ENCODE measurements at places on chromosomes 4 and X. TPM values are rescaled to one million over a fixed set of nuclear protein-coding genes. Genes with fewer than 3 reads are reported as not detected.
A peak's percentile ranks its signal among the peaks of the same experiment; 100 is the strongest.

GRCh38 chr4:33085709-33086108, 2365.5 kb downstream of the PCDH7 start:
- DNase-seq = no peak

DNA sequence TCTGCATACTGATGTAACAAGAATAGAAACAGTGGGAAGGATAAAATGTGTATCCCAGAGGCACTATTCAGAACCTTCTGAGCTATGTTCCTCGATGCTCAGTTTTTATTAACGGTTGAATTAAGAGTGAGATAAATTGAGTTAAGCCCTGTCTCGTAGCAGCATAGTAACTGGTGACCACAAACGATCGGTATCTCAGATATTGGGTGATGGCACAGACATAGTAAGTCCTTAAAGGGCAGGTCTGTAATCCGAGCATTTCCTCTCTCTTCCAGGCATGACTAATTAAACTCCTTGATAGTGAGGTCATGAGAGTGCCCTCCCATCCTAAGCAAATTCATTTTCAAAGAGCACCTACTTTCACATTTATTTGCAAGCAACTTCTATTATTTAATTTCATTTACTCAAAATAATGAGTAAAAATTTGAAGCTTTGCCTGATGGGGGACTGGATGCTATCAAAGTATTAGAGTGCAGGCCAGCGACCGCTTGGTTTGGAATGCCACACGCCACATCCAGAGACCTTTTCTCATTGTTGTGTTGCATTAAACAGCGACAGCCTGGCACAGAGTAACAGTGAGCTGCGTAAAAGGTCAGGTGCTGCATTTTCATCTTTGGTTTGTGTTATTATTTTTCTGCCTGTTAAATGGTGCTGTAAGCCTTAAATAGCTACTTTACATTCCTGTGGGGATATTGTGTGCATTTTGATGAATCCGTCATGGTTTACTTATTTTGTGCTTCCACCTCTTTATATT, 101.9 kb downstream of the PCDH7 start:
- DNase-seq = no peak

DNA sequence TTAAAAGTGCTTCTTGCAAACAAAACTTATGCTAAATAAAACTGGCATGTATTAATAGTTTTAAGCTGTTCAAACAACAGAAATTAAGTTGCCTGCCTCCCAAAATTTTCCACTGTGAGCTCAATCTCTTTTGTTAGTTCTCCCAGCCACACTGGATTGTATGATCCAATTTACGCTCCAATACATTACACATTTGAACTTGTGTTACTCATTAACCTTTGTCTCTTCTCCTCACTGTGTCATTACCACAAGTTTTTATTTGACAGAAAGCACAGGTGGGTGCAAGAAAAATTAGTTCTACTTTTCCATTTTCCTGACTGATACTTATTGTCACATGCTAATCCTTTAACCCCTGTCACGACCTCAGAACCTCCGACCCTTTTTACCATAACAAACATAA, 55.5 kb downstream of the SHISA3 start:
- DNase-seq = no peak

GRCh38 chr4:103887191-103887590, 167.4 kb upstream of the TACR3 start:
- no peak for DNase-seq

- no peak for DNase-seq
Measured at GRCh38 chrX:102985192-102985591, 48.1 kb downstream of the RAB40AL start.

DNA sequence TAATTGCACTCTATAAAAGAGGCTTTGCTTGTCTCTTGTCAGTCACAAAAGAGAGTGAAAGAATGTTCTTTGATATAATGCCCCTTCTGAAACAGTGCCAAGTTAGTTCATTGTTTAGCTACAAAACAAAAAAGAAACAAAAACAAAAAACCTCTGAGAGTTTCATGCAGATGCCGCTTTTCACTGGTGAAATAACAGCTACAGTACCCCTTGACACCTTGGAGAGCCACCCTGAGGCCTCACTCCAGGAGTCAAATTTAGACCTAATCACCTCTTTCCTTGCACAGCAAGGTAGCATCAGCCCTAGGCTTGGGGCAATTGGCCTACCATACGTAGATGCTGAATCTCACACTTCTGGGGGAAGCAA, 185.2 kb downstream of the UNC5C start:
- DNase-seq = no peak

DNA sequence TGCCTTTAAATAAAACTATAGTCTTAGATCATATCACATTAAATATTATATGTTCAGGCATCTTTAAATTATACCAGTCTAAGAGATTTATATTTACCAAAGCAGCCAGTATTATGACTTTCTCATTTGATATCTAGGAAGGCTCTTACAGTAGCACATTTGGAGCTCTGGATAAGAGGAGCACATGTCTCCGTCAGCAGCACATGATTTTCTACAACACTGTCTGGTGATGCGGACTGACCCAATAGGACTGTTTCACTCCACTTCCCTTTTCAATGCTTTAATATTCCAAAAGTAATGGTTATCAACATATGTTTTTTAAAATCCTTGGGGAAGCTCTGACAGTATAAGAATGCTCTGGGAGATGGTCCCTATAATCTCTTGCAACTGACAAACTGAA, 61.5 kb downstream of the HAUS3 start:
- no peak for DNase-seq

DNA sequence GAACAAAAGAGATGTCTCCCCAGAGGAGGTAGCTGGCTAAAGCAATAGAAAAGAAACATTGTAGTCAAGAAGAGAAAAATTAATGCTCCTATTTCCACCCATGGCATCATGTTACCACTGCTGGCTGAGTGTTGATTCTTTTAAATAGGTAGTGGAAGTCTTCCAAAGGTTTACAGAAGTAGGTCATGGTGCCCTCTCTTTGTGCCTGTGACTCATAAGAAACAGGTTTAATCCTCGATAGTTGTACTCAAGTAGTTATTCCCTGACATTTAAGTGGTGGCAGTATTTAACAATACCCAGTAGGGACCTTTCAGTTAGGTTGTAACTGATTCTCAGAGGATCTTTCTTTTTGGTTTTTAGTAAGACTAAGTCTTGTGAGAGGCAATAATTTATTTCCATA, 247.8 kb downstream of the TEX13A start:
- DNase-seq = no peak

DNA sequence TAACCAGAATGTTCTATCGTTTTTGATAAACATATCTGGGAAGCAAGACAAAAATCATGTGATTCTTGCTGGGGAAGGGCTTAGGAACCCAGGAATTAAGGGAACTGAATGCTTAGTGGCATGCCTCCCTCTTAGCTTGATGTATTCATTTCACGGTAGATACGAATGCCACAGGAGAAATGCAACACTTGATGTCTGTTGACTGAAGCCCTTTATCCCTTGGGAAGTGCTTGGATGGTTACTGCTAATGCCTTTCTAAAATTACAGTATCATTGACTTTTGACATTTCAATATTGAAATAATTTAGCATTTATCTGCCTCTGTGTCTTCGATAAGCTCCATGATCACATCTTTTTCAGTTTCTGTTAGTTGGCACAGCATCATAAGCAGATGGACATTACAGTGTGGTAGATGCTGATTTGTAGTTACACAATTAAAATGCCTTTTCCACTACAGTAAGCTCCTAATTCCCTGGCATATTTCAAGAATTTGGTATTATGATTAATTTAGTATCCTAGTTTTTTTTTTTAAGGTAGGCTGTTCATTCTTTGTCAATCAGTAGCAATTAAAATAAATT, 226.7 kb downstream of the ARHGAP10 start:
- no peak for DNase-seq

DNA sequence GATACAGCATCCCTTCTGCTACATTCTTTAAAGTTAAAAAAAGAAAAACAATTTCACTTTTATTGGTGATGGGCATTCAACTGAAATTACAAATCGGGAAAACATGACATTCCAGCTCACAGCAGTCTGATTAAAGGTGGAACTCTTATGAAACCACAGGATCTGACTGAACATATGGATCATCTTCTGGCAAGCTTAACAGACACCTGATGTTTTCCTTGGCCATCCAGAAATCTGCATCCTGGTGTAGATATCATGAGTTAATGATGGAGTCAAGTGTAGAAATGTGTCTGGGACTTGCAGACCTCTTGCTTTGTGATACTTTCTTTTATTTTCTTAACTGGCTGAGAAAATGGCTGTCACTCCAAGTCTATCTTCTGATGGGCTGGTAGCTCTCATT, 167.9 kb downstream of the CBR4 start:
- DNase-seq = no peak

DNA sequence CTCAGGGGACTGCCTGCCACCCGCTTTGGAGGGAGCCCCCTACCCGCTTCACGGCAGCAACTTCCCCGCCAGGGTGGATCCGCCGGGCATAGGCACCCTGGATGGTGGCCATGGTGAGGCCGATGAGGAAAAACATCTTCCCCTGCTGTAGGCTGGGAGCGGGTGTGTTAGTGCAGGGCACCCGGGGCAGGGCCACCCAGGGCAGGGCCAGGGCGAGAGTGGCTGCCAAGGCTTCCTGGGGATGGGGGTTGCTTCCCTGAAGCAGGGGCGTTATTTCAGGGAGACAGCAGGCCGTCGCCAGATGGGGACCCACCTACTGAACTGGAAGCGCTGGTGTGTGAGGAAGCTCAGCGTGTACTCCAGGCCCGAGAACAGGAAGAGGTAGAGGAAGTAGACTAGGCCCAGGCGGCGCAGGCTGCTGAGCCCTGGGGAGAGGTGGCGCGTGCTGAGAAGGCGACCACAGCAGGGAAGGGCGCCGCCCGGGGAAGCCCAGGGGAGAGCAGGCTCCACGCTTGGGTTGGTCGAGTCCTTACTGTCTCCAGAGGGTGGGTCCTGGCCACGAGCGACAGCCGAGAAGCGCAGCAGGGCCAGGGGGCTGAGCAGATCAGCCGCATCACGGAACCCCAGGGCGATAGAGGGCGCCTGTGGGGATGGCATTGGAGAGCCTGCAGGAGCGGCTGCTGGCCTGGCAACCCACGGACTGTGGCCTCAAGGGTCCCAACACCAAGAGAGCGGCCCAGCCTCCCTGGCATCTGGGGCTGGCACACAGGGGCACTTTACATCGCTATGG, 31.5 kb downstream of the NOP14 start:
- DNase-seq = peak; percentile 40

- no peak for DNase-seq
Measured at GRCh38 chrX:71533516-71533850, 579 bp downstream of the OGT start.

- no peak for DNase-seq
Measured at GRCh38 chrX:137425986-137426385, 139.9 kb upstream of the ZIC3 start.

DNA sequence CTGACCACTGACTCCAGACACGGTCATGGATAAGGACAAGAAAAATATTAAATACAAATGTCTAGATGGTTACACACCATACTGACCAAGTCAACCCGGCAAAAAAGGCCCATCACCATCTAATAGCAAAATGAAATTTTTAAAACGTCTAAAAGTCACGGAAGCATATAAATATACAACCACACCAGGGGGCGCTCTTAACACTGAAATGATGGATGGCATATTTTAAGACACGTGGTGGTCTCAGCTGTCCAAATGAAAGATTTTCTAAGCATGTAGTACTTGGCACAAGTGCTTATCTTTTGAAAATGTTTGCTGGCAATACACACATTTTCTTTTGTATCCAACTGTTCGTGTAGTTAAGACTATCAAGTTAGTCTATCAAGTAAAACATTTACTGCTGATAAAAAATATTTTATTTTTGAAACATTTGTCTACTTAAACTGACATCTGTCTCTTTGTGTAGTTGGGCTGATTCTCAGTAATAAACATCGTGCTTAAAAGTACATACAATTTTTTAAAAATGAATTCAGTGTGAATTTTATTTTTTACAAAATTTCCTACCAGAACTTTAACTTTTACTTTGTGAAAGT, 64.6 kb downstream of the COX7B2 start:
- DNase-seq = peak; percentile 64

GRCh38 chr4:34615315-34615714, 1629.0 kb downstream of the ARAP2 start:
- DNase-seq = no peak

GRCh38 chr4:115485402-115485801, 372.0 kb upstream of the NDST4 start:
- no peak for DNase-seq

- DNase-seq = no peak
Measured at GRCh38 chr4:58301376-58301999, 1191.3 kb upstream of the IGFBP7 start.

DNA sequence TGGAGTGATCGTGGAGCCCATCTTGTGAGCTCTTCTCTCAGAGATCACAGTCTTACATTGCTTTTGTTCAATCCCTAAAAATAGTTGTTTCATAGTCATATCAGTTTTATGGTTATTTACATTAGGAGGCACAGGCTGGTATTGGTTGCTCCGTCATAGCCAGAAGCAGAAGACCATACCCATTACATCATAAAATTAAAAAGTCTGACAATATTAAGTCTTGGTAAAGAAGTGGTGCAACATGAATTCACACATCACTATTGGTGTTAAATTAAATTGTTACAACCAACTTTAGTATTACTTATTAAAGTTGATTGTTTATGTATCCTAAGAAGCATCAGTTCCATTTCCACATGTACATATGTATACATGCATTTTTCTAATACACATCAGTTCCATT, 84.6 kb downstream of the LARP1B start:
- DNase-seq = no peak

- DNase-seq = no peak
Measured at GRCh38 chr4:17138847-17139246, 240.4 kb upstream of the LDB2 start.

DNA sequence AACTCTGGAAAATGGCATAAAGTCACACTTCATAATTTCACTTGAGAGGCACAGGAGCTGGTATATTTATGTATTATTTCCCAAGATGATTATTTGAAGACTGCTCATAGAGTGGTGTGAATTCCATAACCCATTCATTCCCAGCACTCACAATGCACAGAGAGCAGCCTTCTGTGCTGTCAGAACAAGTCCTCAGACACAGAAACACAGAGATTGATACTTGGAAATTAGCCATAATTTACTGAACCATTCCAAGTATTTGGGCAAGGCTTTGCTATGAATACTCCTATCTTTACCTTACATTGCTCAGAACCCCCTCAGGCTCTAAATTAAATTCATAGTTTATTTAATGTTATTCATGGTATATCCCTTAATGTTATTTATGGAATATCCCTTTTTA, 53.6 kb downstream of the PABPC4L start:
- DNase-seq = no peak

GRCh38 chr4:79526641-79527565, 118.9 kb upstream of the GK2 start:
- no peak for DNase-seq

- no peak for DNase-seq
Measured at GRCh38 chr4:94378047-94378446, 35.4 kb upstream of the HPGDS start.

Gene ADH1A
- total RNA-seq = 0.26 TPM

Gene LGI2
- total RNA-seq = 0.78 TPM

Gene GRPR
- total RNA-seq = 3.1 TPM

Gene CLDN34
- 2.6 TPM for total RNA-seq

Gene FBXL5
- 52.4 TPM for total RNA-seq

Gene PABPC1L2A
- total RNA-seq = not detected

Gene WNK3
- 0.52 TPM for total RNA-seq

Gene KCNIP4
- not detected for total RNA-seq

Gene ABCG2
- 0.66 TPM for total RNA-seq

Gene RNF212
- 8.2 TPM for total RNA-seq

Gene AWAT2
- not detected for total RNA-seq

Measured in body of pancreas (tissue), 4 donors.